ENCODE measurements at places on chromosomes 7 and 10. TPM values are rescaled to one million over a fixed set of nuclear protein-coding genes. Genes with fewer than 3 reads are reported as not detected.

DNA sequence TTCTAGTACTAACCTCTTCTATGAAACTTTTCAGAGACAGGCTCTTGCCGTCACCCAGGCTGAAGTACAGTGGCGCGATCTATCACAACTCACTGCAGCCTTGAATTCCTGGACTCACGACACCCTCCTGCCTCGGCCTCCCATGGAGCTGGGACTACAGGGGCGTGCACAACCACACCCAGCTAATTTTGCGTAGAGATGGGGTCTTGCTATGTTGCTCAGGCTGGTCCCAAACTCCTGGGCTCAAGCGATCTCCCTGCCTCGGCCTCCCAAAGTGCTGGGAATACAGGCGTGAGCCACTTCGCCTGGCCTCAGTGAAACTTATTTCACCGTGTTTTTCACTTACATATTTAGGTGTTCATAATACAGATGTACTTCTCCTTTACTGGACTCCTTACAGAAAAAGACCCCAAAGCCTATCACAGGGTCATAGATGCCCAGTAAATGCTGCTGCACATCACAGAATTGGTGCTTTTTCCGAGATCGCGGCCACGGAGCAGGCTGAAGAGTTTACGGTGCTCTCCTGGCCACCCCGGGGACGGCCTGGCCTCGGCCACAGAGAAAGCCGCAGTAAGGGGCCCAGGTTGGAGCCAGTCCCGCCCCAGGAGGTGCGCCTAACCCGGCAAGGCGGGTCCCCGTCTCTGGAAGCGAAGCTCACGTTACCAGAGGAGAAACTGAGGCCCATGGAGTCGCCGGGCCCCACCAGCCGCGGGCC lies 595 bp downstream of the TBL2 start:
- DNase-seq: peak; percentile 8

DNA sequence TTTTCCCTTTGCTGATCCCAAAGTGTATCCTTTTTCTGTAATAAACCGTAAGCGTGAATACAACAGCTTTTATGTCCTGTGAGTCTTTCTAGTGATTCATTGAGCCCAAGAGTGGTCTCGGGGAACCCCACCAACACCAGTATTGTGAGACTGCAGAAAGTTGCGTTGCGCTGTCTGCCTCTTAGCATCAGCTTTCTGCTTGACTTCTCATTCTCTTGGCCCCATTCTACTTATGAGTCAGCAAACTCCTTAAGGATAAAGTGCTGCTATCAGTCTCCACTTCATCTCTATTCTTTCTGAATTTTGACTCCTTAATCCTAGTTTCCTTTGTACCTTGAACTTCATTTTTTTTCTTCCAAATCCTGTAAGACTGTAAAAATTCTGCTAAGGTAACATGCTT lies 184.3 kb upstream of the MBL2 start:
- no peak for DNase-seq

DNA sequence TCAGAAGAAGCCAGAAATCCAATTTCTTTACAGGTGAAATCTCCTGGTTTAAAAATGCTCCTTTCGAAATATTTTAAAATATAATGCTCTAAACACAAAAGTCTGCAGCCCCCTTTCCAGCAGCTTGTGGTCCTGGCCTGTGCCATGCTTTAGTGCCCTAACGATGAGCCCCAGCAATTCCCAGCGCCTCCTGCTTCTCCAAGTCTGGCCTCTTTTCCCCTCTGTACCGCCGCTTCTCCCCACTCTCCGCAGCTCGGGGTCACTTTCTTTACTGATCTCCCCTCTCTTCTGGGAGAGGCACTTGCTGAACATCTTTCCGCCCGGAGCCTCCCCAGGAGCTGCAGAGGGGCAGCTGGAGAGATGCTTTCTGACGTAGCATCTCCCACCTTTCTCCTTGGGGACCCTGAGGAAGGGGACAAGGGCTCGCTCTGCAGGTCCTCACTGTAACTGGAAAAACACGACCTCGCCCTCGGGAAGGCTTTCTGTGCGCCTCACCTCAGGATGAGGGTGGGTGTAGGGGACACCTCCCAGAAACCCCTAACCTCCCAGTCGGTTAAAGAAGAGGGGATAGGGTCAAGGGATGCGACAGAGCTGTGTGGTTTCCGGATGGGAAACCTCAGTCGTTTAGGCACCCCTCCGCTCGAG lies 565 bp upstream of the INA start:
- no peak for DNase-seq

- no peak for DNase-seq
Measured at GRCh38 chr10:80132299-80133139, at the start of gene PLAC9. Gene PLAC9 (plus strand): TSS chr10:80132730. CDS start chr10:80132763, 33 bp downstream.

GRCh38 chr7:105596866-105597265 lies 15.6 kb upstream of the EFCAB10 start:
- DNase-seq: no peak

DNA sequence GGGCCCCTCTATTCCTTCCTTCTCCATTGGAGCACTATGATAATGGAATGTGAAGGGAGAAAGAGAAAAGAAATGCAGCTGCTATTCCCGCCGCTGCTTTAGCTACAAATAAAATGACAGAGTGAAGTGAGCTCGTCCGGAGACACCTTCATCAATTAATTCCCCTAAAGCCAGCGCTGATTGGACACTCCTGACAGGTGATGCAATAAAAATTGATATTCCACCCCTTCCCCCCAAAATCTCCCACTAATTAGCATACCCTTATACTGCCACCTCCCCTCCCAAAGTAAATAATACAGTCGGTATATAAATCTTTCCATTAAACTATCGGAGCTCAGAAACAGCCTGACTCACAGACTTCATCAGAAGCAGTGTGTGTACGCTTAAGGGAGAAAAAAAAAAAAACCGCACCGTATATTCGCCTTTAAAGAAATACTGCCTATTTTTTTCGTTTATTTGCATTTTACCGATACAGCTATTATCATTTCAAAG lies 7.3 kb downstream of the SKIDA1 start:
- DNase-seq: no peak

DNA sequence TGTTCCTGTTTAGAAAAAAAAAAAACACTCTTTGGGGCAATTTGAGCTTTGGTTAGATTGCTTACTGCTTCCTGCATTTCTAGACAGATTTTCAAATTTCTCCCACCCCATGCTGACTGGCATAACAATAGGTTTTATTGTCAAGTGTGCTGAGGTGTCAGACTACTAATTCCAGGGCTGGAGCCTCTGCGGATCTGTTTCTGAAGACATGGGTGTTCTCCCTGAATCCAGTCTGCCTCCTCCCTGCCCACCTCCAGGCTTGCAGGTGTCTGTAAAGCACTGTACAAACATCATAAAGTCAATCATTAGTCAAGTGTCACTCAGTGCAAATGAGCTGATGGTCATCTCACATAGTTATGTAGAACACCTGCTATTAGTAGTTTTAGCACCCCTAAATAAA lies 292.4 kb downstream of the GATA3 start:
- no peak for DNase-seq

- DNase-seq: no peak
Measured at GRCh38 chr10:68239596-68240150, 7.8 kb upstream of the ATOH7 start.

DNA sequence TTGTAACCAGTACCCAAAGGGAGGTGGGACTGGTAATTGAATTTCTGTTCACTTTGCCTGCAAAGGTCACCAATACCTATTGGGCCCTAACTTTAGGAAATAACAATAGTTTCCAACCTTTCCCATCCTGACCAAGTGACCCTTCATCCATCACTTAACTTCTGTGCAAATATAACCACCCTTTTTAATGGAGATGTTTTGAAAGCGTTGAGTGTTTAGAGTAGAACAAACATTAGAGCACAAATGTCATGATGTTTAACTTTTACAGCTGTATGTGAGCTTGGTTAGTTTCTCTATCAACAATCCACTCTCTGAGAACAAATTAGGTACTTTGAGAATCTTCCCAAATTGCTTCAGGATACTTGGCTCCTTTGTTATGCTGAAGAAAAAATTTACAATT lies 66.4 kb downstream of the MET start:
- no peak for DNase-seq

GRCh38 chr7:75042286-75042685 lies 31.3 kb downstream of the RCC1L start:
- peak; percentile 15 for DNase-seq

DNA sequence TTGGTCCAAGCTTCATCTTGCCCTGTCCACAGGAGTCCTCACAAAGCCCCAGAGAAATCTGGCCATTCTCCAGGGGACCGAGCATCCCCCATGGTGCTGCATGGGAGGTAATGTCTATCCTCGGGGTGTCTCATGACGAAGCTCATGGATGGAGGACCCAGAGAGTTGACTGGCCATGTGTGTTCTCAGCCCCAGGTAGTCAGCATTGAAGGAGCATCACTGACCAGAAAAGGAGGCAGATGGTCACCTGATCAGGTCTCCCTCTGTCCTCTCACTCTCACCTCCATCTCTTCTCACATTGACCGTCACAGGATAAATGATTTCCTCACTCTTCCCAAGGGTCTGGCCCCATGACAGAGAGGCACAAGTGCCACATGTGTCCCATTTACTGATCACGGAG lies 33.4 kb upstream of the GDF10 start:
- DNase-seq: no peak

DNA sequence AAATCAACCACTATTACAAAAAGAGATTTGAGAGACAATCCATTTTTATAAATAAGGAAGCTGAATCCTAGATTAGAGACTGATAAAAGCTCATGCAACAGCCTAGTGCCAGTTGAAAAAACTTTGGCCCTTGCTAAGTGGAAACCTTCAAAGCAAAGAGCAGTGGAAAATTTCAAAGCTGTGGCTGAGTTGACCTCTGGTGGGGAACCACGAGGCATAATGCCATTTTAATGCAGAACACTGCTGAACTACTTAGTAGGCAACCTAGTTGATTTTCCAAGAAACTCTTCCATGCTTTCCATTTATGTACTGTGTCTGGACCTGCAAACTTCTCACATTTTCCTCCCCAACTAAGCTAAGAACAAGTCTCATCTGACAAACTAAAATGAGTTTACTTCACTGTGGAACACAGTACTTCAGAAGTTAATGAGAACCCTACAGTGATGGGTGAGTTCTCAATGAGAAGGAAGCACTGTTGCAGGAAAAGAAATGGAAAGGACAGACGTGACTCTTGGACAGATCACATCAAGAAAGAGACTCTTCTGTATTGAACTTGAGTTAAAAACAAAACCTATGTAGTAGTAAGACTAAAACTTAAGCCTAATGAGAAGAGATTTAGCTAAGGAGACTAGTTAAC lies 19.5 kb downstream of the FZD9 start:
- DNase-seq: no peak

DNA sequence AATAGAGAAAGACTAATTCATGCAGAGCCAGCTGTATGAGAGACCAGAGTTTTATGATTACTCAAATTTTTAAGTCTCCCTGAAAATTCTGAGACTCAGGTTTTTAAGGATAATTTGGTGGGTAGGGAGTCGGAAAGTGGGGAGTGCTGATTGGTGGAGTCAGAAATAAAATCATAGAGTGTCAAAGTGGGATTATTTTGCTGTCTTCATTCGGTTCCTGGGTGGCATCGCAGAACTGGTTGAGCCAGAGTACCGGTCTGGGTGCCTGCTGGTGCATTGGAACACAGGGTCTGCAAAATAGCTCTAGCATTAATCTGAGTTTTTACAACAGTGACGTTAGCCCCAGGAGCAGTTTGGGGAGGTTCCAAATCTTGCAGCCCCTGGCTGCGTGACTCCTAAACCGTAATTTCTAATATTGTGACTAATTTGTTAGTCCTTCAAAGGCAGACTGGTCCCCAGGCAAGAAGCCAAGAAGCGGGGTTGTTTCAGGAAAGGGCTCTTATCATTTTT lies 32.4 kb downstream of the GPRIN2 start:
- DNase-seq: peak; percentile 12

DNA sequence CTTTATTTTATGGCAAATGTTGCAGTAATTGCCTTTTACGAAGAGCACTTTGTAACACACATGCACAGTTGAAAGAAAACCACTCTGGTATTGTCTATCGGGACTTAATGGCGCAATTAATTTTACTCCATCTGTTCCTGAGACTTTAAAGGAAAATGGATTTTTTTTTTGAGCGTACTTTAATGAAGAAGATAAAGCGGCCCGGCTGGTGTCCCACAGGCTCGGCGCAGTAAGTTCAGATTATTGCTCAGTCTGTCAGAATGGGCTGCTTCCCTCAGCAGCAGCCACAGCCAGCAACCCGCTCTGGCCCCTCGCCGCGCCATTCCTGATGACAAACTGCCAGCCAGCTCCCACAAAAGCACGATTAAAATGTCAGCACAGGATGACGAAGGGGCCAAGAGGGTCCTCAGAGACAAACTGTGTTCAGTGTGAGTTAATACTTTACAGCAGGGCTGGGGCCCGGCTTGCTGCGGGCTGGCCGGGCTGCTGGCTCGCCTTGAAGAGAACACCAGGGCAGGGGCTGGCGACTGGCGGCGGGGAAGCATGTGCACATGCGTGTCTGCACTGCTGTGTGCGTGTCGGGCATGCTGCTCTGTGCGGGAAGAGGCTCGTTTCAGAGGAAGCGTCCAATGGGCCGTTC lies 501.0 kb upstream of the GALNT17 start:
- DNase-seq: no peak

DNA sequence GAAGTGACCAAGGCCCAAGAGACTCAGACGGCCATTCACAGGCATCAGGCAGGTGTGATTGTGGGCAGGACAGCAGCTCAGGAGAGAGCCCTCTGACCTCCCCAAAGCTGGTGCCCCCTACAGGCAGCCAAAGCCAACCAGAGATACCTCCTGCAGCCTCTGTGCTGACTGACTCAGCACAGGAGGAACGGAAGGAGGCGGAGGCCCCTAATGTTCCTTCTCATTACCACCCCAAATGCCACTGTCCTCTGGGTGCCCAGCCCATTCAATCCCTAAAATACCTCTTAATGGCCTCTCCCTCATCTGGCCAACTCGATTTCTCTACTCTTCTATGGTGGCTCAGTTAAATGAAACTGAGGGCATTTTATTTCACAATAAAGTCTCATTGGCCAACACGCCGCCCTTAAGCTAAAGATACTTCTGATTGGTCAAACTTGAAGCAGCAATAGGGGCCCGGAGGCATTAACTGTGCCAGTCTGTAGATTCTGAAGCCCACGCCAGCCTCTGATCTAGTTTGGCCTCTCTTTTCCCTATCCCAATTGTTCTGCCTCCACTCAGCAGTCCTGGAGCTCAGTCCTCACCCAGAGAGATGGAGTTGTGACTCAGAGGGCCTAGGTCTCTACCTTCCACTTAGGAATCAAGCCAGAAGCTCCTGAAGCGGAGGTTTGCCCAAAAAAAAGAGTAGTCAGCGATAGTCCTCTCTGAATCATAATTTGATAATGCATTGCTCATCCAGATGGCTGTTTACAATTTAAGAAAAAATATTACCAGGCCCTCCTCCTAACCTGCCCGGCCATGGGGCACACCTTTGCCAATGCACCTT lies 1.2 kb downstream of the CYREN start:
- DNase-seq: no peak

- no peak for DNase-seq
Measured at GRCh38 chr10:43573250-43574000, 991 bp downstream of the ZNF239 start.

- DNase-seq: no peak
Measured at GRCh38 chr10:33863352-33863751, 528.9 kb upstream of the NRP1 start.

- no peak for DNase-seq
Measured at GRCh38 chr10:47400251-47400650, 16.2 kb upstream of the ZNF488 start.

The TMEM273 gene
- 33.7 TPM for total RNA-seq

The TMEM176B gene
- 33.9 TPM for total RNA-seq

The JCAD gene
- 40.8 TPM for total RNA-seq

The DGKI gene
- total RNA-seq: 0.21 TPM

The VSTM4 gene
- 12.5 TPM for total RNA-seq

The SMO gene
- 26.4 TPM for total RNA-seq

The WDR37 gene
- 11.4 TPM for total RNA-seq

Measured in tibial nerve (tissue), 4 donors.